ENCODE measurements at places on chromosomes 13 and 19.

GRCh38 chr13:32234914-32235313, 80.2 kb downstream of the ZAR1L start:
- no peak for DNase-seq

GRCh38 chr13:51938454-51938853, 72.8 kb downstream of the ATP7B start:
- DNase-seq = no peak

GRCh38 chr19:33529094-33529676, 7.6 kb upstream of the PEPD start:
- no peak for DNase-seq

DNA sequence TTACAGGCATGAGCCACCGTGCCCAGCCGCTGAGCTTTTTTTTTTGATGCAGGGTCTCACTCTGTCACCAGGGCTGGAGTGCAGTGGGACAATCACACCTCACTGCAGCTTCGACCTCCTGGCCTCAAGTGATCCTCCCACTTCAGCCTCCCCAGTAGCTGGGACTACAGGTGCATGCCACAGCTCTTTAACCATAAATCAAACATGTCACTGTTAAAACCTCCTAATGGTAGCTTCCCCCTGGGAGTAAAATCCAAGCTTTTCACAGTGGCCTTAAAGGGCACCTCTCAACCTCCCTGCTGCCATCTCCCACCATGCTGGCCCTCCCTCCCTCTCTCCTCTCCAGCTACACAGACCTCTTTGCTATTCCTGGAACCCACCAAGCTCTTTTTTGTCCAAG, 2.0 kb upstream of the GNG14 start:
- DNase-seq = no peak

DNA sequence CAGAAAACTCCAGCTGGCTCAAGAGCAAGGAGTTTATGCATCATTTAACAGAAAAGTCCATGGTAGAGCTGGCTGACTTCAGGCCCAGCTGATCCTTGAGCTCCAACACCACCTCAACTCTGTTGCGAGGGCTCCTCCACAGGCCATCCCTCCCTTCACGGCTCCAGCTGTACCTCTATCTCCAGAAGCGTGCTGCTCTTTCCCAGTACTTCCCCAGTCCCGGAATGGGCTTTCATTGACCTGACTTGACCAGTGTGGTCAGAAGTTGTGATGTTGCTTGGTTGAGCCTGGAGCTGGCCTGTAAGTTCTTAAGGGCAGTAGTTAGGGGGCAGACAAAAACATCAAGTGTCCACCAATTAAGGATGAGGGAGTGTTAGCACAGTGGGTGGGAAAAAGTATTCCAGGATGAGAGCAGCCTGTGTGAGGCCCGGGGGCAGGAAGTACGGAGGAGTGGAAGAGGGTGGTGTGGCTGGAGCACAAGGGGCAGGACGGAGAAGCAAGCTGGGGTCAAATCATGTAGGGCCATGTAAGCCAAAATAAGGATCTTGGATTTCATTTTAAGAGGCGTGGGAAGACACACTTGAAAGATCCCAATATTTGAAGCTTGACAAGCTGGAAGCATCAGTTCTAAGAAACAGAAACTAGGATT, 24.0 kb downstream of the SKA3 start:
- no peak for DNase-seq

DNA sequence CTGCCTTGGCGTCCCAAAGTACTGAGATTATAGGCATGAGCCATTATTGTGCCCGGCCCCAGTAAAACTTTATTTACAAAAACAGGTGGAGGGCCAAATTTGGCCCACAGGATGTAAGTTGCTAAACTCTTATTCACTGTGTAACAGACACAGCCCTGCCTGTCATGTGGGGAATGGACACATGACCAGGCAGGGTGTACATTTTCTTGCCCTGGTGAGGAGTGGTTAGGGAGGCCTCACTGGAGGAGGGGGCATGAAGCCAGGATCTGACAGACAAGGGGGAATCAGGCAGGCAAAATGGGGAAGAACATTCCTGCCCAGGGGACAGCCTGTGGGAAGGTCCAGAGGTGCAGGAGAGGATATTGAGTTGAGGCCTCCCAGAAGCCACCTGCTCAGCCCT, 7.4 kb upstream of the PGLS start:
- DNase-seq = no peak

DNA sequence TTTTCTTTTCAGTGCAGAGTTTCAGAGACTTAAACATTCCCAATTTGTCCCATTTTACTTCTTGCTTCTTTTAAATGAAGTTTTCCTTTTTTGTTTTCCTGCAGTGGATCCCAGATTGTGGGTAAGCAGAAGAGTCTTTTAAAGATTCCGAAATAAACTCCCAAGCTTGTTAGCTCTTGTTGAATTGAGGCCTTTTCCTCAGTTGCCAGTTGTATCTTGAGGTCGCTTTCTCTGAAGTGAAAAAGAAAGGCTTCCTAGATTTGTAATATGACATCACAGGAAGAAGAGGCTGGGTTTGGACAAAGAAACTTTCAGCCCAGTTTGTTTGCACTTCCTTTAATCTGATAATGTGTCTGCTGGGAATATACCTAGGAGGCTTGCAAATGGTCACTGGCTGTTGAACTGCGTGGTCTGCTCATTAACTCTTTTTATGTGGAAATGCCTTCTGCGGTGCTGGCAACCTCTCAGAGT, at the start of gene LPAR6:
Gene LPAR6, minus strand, starts transcription at position 233 of the 471 bp plus-strand sequence. CDS start 690 bp downstream, outside the sequence.
- no peak for DNase-seq

GRCh38 chr13:111275995-111276618, 44.3 kb upstream of the TEX29 start:
- no peak for DNase-seq

DNA sequence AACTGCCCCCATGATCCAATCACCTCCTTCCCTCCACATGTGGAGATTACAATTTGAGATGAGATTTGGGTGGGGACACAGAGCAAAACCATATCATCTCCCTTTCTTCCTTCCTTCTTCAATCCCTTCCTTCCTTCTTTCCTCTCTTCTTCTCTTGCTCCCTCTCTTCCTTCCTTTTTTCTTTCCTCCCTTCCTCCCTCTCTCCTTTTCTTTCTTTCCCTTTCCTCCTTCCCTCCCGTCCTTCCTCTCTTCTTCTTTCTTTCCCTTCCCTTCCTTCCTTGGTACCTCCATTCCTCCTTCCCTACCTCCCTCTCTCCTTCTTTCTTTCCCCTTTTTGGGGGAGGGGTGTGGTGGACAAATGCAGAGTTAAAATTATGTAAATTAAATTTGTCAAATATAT, 145.1 kb downstream of the TSHZ3 start:
- no peak for DNase-seq

DNA sequence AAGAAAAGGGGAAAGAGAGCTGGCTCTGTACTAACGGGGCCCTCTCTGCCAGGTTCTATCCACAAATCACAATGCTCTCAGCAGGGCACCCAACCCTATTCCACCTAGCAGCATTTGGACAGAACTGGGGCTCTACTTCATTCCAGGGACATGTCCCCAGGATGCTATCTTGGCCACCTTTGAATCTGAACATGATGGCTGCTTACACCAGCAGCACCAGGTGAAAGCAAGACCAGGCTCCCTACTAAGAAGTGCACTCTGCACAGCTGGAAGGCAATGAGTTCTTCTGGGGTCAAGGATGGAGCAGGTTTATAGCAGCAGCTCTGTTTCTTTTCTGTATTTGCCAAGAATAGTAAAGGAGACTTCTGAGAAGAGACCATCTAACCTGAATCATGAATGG, 222.4 kb downstream of the DACH1 start:
- DNase-seq = no peak

GRCh38 chr13:100707818-100708740, 33.5 kb upstream of the TMTC4 start:
- no peak for DNase-seq

GRCh38 chr13:97295283-97296182, 73.4 kb downstream of the MBNL2 start:
- no peak for DNase-seq

DNA sequence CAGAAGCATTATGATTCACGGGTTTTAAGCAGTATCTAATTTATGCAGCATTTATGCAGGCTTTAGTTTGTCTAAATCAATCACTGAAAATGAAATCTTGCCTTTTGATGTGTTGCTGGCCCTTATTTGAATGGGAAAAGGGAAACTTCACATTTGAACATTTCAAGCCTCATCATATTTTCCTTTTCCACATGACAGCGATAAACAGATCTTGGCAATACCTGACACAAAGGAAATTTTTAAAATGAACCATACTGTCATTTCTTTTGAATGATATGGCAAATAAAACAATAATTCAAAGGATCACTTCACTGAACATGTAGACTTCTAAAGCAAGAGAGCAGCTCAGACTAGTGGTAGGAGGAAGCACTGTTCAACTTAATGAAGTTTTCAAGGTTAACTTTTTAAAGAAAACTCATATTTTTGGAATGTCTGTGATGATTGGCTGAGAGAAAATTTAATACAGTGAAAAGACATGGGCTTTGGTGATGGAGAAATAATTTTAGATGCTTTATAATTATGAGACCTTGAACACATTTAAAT, 198.1 kb downstream of the OXGR1 start:
- DNase-seq = no peak

GRCh38 chr13:98917116-98917515, 60.7 kb downstream of the DOCK9 start:
- DNase-seq = no peak

GRCh38 chr19:49470615-49470978, 3.4 kb upstream of the FLT3LG start:
- DNase-seq = no peak

- no peak for DNase-seq
Measured at GRCh38 chr13:97456047-97456446, 22.1 kb downstream of the RAP2A start.

GRCh38 chr19:49799798-49800376, 13.2 kb downstream of the FUZ start:
- DNase-seq = no peak

DNA sequence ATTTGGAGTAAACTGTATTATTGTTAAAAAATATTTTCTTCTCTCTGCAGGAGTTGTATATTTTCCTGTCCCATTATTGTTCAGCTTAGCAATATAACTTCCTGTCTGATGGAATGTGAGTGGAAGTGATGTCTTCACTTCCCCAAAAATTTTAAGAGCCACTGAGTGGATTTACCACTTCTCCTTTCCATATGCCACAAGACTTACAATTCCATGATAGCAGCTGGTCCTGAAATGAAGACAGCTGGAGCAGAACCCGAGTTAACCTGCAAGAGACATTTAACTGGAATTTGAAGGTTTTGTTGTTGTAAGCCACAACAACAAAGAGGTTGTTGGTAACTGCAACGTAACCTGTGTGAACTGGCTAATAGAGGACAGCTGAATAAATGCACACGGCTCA, 23.4 kb upstream of the TBC1D4 start:
- DNase-seq = no peak

GRCh38 chr13:65844266-65844841, 1385.8 kb downstream of the PCDH9 start:
- no peak for DNase-seq

DNA sequence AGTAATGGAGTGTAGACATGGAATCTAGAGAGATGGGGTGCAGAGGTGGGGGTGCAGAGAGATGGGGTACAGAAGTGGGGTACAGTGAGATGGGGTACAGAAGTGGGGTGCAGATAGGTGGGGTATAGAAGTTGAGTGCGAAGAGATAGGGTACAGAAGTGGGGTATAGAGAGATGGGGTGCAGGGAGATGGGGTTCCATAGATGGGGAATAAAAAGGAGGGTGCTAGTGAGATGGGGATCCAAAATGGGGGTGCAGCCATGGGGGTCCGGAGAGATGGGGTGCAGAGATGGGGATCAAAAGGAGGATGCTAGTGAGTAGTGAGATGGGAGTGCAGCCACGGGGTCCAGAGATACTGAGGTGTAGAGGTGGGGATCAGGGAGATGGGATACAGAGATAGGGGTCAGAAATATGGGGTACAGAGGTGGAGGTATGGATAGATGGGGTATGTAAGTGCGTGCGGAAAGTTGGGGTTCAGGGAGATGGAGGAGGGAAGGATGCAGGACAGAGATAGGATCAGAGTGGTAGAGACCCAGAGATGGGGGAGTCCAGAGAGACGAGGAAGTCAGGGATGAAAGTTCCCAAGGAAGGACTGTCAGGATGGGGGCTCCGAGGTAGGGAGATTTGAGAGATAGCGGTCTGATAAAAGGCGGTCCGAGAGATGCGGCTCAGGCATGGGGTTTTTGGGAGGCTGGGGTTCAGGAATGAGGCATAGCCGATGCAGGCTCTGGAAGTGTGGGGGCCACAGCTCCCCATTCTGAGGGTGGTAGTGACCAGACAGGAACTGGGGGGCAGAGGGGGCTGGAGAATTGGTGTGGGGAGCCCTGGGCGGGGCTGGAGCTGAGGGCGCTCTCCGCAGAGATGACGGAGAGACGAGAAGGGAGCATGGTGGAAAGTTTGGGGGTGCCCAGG, 3.4 kb downstream of the PALM3 start:
- no peak for DNase-seq

- DNase-seq = no peak
Measured at GRCh38 chr13:94661406-94661805, 50.9 kb downstream of the SOX21 start.

GRCh38 chr13:101152184-101152583, 264.1 kb downstream of the NALCN start:
- no peak for DNase-seq

GRCh38 chr13:72112216-72112615, 245.2 kb upstream of the DACH1 start:
- DNase-seq = no peak

DNA sequence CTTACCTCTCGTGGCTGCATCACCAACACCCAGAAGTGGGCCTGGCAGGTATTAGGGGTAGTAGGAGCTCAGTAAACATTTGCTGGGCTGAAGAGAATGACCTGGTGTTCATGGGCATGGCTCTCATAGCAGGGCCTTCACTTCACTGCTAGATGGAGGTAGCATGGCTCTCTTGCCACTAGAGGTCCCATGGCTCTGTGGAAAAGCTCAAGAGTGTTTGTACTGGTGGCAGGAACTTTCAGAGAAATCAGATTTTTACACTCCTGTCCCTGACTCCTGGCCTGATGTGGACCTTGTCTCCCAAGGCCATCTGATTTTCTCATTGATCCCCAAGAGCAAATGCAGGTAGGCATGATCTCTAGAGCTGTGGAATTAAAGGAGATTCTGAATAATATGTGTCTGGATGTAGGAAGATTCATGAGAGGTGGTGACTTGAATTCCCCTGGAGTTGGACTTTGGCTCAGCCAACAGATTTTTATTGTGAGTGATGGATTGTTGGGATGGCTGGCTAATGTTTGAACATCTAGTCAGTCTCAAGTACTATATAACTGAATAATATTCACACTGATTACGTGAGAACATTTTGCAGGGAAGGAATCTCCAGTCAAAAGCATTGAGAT, 5.7 kb downstream of the ZNF574 start:
- DNase-seq = no peak

DNA sequence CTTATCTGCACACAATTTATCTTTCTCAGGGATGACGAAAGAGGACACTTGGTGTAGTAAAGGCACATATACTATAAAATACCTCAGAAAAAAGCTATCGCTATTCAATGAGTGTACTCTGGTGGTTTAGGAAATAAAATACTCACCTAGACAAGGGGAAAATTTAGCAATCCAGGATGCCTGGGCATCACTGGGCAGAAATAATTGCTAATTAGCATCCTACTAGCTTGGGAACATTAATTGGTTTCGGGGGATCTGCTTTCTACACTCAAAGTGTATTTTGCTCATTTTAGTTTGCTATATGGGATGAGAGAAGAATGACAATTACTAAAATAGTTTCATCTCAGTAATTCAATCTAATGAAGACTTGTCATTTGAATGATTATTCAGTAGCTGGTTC, 60.3 kb downstream of the OLFM4 start:
- no peak for DNase-seq

GRCh38 chr19:685454-685931, 9.3 kb downstream of the FSTL3 start:
- no peak for DNase-seq

- no peak for DNase-seq
Measured at GRCh38 chr19:4267901-4268815, 10.9 kb upstream of the SHD start.
